Thymus (tissue), 14 donors: ENCODE measurements at places on chromosomes 1 and 21. TPM values are rescaled to one million over a fixed set of nuclear protein-coding genes. Genes with fewer than 3 reads are reported as not detected.

DNA sequence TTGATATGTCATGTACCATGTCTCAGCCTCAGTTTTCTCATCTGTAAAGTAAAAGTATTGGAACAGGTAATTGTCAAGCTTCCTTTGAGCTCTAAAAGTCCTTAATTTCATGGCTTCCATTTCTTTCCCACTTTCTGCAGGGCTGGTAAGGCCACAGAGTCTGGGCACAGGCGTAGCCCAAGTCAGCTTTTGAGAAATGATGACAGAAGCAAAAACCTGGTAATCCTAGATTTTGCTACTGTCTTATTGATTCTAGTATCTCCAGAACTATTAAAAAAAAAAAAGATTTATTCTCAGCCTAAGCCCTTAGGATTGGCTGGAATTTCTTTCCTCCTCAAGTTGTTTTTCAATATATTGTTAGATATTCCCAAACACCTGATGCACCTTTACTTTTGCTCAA lies 31.3 kb downstream of the PLXNA2 start:
- DNase-seq = no peak

DNA sequence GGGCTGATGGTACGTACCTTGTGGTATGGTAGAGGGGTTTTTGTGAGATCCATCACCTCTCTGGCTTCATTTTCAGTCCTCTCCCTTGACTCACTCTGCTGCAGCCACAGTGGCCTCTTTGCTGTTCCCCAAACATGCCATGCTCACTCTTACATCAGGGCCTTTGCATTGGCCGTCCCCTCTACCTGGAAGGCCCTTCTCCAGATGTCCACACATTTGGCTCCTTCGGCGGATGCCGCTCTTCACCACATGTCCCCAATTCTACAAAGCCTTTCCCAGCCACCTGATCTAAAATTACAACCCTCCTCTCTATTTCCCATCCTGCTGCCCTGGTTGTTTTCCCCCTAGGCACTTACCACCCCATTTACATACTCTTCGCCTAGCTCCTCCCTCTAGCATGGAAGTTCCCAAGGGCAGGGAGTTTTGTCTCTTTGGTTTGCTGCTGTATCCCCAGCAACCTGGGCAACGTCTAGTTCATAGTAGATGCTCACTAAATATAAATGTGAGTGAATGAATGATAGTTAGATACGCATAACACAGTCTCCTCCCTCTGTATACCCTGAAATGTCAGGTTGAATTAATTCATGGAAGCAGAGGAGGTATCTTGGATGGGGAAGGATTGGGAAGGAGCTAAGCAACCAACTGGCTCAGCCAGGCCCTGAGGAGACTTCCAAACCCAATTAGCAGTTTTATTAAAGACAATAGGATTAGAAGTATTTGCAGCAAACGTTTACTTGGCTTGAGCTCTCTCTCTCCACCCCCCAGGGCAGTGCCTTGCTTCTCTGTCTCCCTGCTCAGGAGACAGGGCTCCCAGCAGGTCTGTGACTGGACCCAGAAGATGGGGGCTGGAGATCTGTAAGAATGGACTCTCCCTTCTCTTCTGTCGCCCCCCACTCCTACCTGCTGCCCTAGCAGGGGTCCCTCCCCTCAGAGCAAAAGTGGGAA lies 264.2 kb downstream of the GRIK3 start:
- no peak for DNase-seq

DNA sequence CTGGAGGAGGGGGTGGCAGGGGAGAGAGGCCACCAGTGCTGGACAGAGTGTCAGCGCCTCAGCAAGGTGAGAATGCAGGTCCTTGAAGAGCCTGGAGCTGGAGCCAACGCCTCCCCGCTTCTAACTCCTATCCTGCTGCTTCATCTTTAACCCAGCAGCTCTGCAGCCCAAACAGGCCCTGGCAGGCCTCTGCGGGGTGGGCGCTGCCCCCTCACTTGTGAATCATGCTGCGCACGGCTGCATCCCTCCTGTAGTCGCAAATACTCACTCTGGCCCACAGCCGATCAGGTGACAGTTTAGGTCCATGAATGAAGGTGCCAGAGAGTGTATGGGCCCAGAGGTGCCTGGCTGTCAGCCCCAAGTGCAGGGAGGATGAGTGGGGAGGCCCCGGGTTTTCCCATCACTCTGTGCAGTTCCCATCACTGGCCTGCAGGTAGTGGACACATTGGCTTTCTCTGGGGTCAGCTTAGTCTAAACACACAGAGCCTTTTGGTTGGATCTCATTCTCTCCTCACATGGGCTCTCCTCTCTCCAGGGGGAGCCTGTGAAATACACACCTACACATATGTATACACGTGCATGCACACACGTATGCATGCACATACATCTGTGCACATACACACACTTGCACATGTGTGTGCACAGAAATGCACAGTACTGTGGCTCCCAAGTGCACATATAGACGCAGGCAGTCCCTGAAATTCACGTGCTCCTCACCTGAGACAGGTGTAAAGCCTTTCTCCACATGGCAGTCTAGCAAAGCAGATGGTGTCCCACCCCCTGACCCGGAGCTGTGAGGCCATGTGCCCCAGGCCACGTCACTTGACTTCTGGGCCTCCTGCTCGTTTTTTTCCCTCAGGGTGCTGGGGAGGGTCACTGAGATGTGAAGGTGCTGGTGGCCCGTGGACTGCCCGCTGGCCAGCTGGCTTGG lies 52.0 kb downstream of the TRIM11 start:
- no peak for DNase-seq

- no peak for DNase-seq
Observed at GRCh38 chr21:45417951-45418300, 13.0 kb downstream of the COL18A1 start.

Gene C1orf94
- polyA plus RNA-seq = 0.09 TPM

DNA sequence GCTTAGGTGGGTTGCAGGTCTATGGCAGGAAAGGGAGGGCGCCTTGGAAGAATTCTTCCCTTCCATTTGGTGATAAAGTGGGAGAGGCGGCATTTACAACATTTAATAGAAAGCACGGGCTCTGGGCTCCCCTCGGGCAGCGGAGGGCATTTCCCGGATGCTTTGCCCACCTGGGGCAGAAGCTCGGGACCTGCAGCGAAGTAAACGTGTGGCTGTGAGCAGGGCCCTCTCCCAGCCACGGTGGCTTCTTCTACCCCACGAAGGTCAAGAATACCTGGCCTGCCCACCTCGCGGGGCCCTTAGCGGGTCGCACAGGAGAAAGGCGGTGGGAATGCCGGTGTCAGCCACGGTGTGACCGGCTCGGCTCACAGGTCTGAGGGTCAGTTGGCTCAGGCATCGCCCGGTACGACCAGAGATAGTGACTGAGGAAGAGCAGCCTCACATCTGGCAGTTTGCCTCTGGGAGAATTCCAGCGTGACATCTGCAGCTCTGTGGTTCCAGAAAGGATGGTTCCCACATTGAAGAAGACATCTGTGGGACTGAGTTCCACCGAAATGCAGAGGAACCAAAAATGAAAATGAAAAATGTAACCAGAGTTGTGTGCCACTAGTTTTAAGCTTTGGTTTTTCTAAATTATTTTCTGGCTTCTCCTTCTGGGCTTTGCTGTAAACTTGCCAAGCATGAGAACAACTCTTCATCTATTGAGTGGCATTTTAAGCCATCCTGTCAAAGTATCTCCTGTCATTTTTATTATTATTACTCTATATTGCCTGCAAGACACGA lies 720 bp upstream of the F3 start:
- no peak for DNase-seq
